ENCODE measurements at places on chromosomes 7 and 10.
A peak's percentile ranks its signal among the peaks of the same experiment; 100 is the strongest.

- DNase-seq = peak; percentile 76
These were observed 198.7 kb downstream of the CXCL12 start for GRCh38 chr10:44186150-44186549.

- no peak for DNase-seq
These were observed 147.1 kb upstream of the NRBF2 start for GRCh38 chr10:62985807-62986600.

DNA sequence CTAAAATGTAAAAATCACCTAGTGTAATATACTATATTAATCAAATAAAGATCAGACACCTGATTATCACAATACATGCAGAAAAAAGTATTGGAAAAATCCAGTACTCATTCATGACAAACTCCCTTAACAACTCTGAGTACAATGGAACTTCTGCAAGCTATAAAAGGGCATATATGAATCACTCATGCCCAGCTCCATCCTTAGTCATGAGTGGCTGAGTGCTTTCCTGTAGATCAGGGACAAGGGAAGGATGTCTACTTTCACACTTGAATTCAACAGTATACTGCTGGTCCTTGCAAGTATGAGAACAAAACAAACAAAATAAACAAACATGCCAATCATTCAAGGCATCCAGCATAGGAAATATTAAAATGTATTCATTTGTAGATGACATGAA lies 116.5 kb downstream of the ADARB2 start:
- DNase-seq = no peak

DNA sequence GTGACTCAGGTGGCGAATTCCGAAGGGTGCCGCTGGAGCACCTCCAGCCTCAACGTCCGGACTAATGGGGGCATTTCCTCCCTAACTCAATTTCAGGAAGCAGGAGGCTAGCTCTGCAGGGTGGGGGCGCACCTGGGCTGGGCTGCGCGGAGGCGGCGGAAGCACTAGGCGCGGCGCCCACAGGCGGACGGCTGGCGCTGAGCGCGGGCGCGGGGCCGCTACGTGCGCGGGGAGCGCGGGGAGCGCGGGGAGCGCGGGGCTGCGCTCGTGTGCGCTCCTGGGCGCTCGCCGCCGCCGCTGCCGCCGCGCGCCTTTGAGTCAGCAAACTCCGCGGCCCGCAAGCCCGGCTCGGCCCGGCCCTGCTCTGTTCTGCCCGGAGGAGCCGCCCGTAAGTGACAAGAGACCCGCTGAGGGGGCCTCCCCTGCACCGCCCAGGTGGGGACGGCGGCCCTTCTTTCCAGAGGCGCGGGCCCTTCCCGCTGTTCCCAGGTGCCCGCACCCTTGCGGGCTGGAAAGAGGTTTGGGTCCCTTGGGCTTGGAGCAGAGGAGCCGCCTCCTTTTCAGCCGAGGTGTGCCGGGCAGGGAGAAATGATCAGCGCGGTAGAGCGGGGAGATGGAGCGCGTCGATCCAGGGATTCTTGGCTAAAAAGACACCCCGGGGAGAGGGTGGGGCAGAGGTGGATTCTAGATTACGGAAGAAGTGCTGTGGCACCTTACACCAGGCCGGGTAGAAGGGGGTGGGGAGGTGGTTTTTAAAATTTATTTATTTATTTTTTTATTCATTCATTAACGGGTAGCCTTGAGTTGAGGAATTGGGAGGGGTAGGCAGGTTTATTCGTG lies at the start of gene SNX10:
Gene SNX10 (plus strand): TSS at position 164 of the 840 bp plus-strand sequence. CDS start 54,581 bp downstream, outside the sequence.
- DNase-seq = peak; percentile 34

DNA sequence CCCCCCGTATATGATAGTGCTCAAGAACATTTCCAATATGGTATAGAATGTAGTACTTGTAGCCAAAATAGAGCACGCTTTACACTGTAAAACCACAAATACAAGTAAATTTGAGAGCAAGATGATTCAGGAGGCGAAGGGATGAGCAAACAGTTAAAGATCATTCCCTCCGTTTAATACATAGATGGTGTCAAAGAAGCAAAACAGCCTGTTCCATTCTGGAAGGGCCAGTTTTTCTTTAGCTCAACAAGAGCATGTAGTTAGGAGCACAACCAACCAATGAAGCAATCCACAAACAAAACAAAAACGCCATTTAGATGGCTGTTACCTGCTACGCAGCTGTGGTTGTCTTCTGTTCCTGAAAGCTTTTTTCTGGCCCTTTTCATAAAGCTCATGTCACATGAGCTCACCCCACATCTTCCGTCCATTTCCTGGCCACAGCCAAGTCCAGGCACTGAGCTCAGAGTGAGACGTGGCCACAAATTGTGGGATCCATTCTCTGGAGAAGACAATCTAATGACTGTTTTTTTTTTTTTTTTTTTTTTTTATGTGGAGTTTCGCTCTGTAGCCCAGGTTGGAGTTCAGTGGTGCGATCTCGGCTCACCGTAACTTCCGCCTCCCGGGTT lies 185.6 kb downstream of the FANK1 start:
- DNase-seq = no peak

GRCh38 chr7:85573346-85573745 lies 386.5 kb upstream of the SEMA3D start:
- no peak for DNase-seq

- DNase-seq = no peak
These were observed 81.1 kb downstream of the BMPER start for GRCh38 chr7:33986451-33986850.

GRCh38 chr10:89278034-89278535 lies 23.8 kb upstream of the IFIT2 start:
- peak; percentile 95 for DNase-seq

GRCh38 chr7:70678621-70679251 lies 453.2 kb upstream of the GALNT17 start:
- peak; percentile 66 for DNase-seq

DNA sequence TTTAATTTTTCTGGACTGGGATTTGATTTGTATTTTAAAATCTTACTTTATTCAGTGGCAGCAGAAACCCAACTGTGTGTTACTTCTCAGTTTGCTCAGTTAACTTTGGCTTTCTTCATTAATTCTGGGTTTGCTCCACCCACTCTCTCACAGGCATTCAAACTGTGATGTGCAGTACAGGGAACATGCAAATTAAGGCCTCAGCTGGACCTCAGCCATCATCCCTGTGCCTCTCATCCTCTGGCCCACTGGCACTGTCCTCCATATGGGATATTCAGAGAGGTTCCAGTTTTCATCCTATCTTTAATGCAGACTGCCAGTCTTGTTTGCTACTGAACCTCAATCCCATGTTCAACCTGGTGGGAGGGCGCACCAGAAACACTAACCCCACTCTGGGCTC lies 743.4 kb upstream of the IGFBP3 start:
- DNase-seq = no peak

- peak; percentile 86 for DNase-seq
These were observed at the start of gene PDLIM1 for GRCh38 chr10:95290461-95291364. PDLIM1 (minus strand) TSS chr10:95291003; CDS start chr10:95290915, 88 bp downstream.
